Thoracic aorta endothelial cell (primary cell): ENCODE measurements at places on chromosomes 1 and 21. TPM values are rescaled to one million over a fixed set of nuclear protein-coding genes. Genes with fewer than 3 reads are reported as not detected.

The TMEM9 gene
- total RNA-seq, result 19.1 and 27.7 TPM in 2 replicates

The SDC3 gene
- 16.6 and 19.9 TPM in 2 replicates for total RNA-seq

The IL20 gene
- total RNA-seq, result not detected in 2 replicates

The NTRK1 gene
- total RNA-seq, result not detected in 2 replicates

The VCAM1 gene
- 7.1 and 10.4 TPM in 2 replicates for total RNA-seq

The MECR gene
- 24.4 and 24.5 TPM in 2 replicates for total RNA-seq

The REN gene
- total RNA-seq, result 0.07 TPM in 1 of 2 replicates, not detected in the other

The WNT3A gene
- total RNA-seq, result not detected in 2 replicates

The SMYD3 gene
- total RNA-seq, result 26.9 and 27.0 TPM in 2 replicates

The OR2L5 gene
- not detected in 2 replicates for total RNA-seq

The CD53 gene
- total RNA-seq, result not detected in 2 replicates

The PLA2G2D gene
- not detected in 2 replicates for total RNA-seq

The RGL1 gene
- 24.3 and 48.9 TPM in 2 replicates for total RNA-seq

The ZNF697 gene
- total RNA-seq, result 18.0 and 22.2 TPM in 2 replicates

The SLC25A34 gene
- 0.13 and 0.22 TPM in 2 replicates for total RNA-seq

The RGS18 gene
- total RNA-seq, result not detected in 2 replicates

The PKP1 gene
- total RNA-seq, result not detected in 2 replicates

The ZNF593OS gene
- total RNA-seq, result not detected in 2 replicates

The OR2W3 gene
- total RNA-seq, result not detected in 2 replicates

The TMEM201 gene
- total RNA-seq, result 10.1 and 14.3 TPM in 2 replicates

The TRIM17 gene
- not detected in 2 replicates for total RNA-seq
